ENCODE measurements at places on chromosomes 2 and 18.

- DNase-seq: no peak
Observed at GRCh38 chr2:181682026-181682789, 1.9 kb upstream of the NEUROD1 start.

DNA sequence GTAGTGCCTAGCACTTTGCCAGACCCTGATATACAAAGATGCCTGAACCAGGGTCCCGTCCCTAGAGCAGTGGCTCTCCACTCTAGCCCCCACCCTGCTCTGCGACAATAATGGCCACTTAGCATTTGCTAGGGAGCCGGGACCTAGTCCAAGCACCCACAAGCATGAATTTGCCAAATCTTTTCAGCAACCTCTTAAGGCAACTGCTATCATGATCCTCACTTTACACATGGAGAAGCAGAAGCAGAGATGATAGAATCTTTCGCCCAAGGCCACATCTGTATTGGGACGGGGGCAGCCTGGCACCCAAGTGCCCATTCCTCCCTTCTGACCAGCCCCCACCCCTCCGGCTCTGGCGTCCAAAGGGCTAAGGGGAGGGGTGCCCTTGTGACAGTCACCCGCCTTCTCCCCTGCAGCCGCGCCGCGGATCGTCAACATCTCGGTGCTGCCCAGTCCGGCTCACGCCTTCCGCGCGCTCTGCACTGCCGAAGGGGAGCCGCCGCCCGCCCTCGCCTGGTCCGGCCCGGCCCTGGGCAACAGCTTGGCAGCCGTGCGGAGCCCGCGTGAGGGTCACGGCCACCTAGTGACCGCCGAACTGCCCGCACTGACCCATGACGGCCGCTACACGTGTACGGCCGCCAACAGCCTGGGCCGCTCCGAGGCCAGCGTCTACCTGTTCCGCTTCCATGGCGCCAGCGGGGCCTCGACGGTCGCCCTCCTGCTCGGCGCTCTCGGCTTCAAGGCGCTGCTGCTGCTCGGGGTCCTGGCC is 13.0 kb downstream of the SIGLEC15 start:
- no peak for DNase-seq

- no peak for DNase-seq
Observed at GRCh38 chr2:101546376-101547058, 71.6 kb upstream of the RFX8 start.

- no peak for DNase-seq
Observed at GRCh38 chr2:64735504-64735903, 81.8 kb upstream of the SERTAD2 start.

DNA sequence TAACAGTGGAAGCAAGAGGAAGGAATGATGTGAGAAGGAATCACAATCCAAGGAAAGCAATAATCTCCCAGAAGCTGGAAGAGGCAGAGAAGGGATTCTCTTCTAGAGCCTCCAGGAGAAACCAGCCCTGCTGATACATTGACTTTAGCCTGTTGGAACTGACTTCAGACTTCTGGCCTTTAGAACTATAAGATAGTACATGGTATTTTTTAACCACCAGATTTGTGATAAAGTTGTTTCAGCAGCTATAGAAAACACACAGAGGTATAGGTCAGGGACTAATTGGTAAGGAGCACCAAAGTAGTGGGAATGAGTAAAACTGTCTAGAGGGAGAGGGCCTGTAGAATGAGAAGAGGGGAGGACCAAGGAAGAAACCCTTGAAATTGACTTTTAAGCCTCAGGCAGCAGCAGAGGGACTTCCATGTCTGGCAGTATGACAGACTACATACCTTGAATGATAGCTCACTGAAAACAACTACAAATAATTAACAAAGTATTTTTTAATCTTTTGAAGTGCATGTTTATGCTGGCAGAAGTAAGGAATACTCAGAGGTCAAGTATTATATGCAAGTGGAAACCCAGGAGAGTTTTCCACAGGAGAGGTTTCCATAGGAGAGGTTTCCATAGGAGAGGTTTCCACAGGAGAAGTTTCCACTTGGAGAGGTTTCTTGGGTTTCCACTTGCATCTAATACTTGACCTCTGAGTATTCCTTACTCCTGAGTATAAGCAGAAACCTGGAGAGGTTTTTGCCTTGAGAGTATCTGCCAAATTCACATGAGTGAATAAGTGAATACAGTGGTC is 33.8 kb upstream of the TMEM17 start:
- no peak for DNase-seq

DNA sequence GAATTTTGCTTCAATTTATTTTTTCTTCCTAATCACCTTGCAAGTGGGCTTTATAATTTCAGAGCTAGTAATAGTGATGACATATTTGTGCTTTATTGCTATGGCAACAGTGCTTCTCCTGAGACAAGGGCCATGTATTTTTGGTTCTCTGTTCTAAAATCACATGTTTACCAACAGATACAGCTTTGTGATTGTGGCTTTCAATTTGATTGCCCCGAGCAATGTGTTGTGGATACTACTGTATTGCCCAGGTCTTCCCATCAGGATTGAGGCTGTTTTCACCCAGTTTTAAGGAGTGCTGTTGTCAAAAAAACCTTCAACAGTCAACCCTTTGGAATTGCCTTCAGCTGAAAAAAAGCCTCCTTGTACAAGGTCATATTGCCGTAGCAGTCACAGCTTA is 841.4 kb upstream of the VRK2 start:
- DNase-seq: no peak

- peak; percentile 30 for DNase-seq
Observed at GRCh38 chr2:72892506-72893173, 5.4 kb downstream of the SPR start.

DNA sequence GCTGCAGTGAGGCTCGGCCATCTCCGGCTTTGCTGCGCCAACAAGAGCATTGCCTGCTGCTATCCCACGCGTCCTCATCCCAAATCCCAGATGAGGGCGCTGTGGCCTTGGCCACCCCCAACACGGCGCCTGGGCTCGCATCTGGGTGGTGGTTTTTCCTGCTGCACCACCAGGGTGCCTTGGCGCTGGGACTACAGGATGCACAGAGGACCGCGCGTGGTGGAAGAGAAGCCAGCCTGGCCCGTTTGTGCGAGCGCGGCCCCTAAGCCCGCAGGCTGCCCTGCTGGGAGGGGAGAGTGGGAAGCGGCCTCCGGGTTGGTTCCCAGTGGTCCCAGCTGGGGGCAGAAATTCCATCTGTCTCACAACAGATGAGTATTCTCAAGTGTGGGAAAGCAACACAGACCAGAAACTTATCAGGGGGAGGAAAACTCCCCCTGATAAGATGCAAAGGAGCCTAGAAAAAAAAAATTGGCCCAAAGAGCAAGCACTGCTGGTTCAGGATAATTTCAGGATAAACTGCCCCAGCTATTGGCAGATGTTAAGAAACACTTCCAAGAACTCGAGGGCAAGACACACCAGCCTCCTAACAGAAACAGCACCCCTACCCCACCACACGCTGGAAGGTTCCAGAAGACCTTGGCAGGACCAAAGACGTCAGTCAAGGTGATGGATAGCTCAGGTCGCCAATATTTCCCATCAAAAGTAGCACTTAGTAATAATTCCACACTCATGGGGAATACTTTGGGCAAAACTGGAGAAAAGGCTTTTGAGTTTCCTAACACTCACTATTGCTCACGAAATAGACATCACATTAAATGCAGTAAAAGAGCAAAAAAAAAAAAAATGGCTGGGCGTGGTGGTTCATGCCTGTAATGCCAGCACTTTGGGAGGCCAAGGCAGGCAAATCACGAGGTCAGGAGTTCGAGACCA is 152.1 kb downstream of the PXDN start:
- DNase-seq: no peak

DNA sequence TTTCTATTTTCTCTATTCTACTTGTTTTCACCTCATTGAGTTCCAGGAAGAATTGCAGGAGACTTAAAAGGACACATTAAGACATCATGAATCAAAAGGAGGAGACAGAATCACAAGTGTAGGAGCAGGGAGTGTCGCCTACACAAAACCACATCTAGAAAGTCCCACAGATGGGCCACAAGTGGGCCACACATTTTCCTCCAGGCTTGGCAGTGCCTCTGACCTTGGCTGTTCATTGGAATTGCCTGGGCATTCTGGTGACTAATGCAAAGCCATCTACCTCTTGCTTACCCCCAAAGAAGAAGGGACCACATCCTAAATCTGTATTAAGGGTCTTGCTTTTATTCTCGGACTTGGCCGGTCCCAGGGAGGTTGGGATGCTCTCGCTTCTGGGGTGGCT is 103.6 kb downstream of the KLHL29 start:
- no peak for DNase-seq

- no peak for DNase-seq
Observed at GRCh38 chr2:45505138-45505537, 105.9 kb downstream of the SRBD1 start.

GRCh38 chr18:23550898-23551297 is 35.4 kb downstream of the NPC1 start:
- no peak for DNase-seq

DNA sequence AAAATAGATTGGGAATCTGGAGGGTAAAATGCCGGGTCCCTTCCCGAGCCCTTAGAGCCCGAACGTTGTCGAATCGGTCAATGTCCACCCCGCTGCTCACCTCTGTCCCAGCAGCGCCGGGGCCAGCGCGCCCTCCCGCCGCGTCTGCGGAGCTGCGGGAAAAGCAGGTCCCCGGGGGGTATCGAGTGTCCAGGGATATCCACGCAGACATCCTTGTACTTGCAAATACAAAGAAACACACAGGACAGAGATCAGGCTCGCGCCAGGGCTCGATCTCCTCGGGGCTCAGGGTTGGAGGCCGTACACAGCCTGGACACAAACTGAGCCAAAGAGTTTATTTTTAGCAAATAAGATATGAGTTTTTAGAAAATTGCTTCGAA is 2.3 kb upstream of the GATA6 start:
- no peak for DNase-seq

GRCh38 chr2:60554074-60554645 is 706 bp upstream of the BCL11A start:
- no peak for DNase-seq

- DNase-seq: no peak
Observed at GRCh38 chr18:72866442-72866900, 1.3 kb downstream of the NETO1 start.

DNA sequence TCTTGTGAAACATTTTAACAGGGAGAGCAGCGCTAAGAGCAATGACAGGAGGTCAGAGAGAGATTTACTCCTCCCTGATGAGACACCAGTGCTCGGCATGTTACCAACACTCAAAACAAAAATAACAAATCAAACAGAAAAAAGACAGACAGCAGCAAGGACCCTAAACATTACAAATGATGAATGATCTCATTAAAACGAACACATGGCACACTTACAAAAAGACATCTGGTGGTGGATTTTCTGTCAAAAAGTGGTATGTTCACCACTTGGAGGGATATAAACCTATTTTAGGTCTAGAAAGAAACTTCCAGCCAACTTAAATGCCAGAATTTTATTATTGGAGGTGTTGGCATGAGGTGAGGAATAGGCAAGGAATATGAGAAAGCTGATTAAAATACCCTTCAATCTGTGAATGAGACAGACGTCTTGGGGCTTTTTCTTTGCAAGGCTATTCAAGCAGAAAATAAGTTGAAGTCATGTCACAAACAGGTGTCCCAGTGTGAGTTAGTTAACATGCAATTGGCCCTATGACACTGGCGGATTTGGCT is 112.8 kb downstream of the PRELID3A start:
- DNase-seq: no peak

GRCh38 chr18:11379660-11380059 is 229.7 kb upstream of the SLC35G4 start:
- DNase-seq: no peak

DNA sequence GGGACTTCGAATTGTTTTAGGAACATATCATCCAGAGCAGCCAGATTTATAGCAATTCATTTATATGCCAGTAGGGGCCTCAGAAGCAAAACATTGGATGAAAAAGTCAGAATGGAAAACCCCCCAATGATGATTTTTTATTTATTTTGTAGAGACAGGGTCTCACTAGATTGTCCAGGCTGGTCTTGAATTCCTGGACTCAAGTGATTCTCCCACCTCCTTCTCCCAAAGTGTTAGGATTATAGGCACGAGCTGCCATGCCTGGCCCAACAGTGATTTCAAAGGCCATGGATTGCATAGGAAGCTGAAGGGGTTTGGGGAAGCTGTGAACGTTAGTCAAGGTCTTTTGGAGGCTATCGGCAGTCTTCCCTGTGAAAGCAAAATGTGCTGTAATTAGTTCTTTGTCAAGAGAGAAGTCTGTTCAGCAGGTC is 21.9 kb upstream of the MCFD2 start:
- no peak for DNase-seq

DNA sequence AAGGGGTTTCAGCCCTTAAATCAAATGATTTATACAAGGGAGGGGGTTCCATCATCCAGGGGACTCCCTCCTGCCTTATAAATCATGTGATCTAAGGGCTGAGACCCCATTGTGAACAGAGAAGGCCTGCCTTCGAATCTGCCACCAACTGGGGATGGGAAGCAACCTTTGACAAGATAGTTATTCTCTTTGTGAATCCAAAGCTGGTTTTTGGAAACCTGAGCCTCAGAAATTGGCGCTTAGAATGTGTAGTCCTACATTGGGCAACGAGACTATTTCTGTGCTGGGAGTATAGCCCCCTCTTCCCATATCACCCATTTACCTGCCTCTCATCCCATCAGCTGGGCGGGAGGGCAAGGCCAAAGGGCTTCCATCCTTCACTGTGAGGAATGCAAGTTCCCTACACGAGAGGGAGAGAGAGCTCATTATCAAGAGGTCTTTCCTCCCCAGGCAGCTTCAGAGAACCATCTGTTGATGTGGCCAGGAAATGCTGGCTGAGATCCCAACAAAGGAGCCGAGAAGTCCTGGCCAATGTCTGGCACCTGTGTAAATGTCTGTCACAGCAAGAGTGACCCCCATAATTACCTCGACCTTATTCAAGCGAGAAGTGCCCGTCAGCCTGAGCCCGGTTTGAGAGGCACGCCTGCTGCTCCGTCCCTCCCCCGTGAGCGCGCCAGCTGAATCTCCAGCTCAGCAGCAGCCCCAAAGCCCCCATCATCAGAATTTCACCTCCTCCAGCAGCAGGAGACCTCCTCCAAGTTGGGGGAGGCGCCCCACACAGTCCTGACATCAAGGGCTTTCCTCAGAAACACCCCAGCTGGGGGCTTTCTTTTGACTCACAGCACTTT is 48.4 kb upstream of the APCDD1 start:
- no peak for DNase-seq

DNA sequence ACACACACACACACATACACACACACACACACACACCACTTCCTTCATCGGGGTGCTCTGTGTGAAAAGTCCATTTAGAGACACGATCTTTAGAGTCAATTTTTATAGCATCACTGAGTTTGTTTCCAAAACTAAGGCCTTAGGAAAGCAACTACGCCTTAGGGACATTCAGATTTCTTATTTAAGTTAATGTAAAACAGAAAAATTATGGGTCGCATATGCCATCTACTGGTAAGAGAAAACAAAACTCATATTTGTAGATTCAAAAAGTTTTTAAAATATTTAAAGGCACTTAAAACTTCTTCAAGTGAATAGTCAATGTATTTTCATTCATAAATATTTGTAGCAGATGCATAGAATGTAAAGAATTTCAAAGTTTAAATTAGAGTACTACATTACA is 166.2 kb downstream of the ATAD2B start:
- no peak for DNase-seq

DNA sequence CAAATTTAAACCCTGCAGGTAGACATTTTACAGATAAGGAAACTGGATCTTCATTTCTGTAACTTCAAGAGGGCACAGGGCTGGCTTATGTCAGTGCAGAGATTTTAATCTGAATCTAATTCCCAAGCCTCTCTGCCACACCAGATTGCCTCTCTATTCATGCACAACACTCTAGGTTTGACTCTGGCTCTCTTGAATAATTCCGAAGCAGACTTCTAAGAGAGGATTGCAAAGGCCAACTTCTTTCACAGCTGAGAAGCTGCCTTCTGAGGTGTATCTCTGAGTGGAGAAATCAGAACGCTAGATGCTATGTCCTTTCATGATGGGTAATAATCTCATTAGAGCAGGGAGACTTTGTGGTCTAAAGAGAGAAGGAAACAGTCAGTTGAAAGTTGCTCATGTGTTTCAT is 20.1 kb upstream of the MGAT5 start:
- no peak for DNase-seq

Data from activated T-helper 1 cell treated with anti-CD3 and anti-CD28 coated beads, Interleukin-2, amount 50 U/mL, for 16 hours (primary cell).